ENCODE measurements at places on chromosomes 1 and 21. TPM values are rescaled to one million over a fixed set of nuclear protein-coding genes. Genes with fewer than 3 reads are reported as not detected.

The OR2T35 gene
- not detected for polyA plus RNA-seq

The AMY2A gene
- polyA plus RNA-seq, result not detected

The C1orf141 gene
- polyA plus RNA-seq, result not detected

The NR5A2 gene
- 2.5 TPM for polyA plus RNA-seq

The VANGL2 gene
- polyA plus RNA-seq, result 40.0 TPM

The C8A gene
- polyA plus RNA-seq, result not detected

The NID1 gene
- 190 TPM for polyA plus RNA-seq

The TGFBR3 gene
- polyA plus RNA-seq, result 137 TPM

The TRAF5 gene
- 15.2 TPM for polyA plus RNA-seq

The UMODL1 gene
- 0.20 TPM for polyA plus RNA-seq

The LMX1A gene
- polyA plus RNA-seq, result not detected

The USH2A gene
- polyA plus RNA-seq, result 0.21 TPM

The SEMA6C gene
- 25.6 TPM for polyA plus RNA-seq

The PTCH2 gene
- polyA plus RNA-seq, result 4.5 TPM

The HSD3B1 gene
- not detected for polyA plus RNA-seq

The KCNH1 gene
- polyA plus RNA-seq, result 0.28 TPM

The ERMAP gene
- polyA plus RNA-seq, result 21.5 TPM

The RPL11 gene
- 2,217 TPM for polyA plus RNA-seq

The IFNLR1 gene
- 7.0 TPM for polyA plus RNA-seq

The GBP7 gene
- polyA plus RNA-seq, result 0.17 TPM

The TNN gene
- 2.9 TPM for polyA plus RNA-seq

The FAM151A gene
- polyA plus RNA-seq, result 35.1 TPM

The CLCA2 gene
- 0.03 TPM for polyA plus RNA-seq

The SH2D1B gene
- 0.26 TPM for polyA plus RNA-seq

The VSIG8 gene
- 0.13 TPM for polyA plus RNA-seq

The ANP32E gene
- polyA plus RNA-seq, result 124 TPM

The CRYAA gene
- polyA plus RNA-seq, result 0.08 TPM

The HSPB7 gene
- polyA plus RNA-seq, result 4.4 TPM

The KCNJ9 gene
- not detected for polyA plus RNA-seq

The LIPI gene
- 0.37 TPM for polyA plus RNA-seq

The TEDDM1 gene
- 0.12 TPM for polyA plus RNA-seq

The PAX7 gene
- not detected for polyA plus RNA-seq

The CHI3L1 gene
- 10.4 TPM for polyA plus RNA-seq

The TSACC gene
- polyA plus RNA-seq, result 1.7 TPM

The INKA2 gene
- polyA plus RNA-seq, result 2.5 TPM

The LRRC3 gene
- polyA plus RNA-seq, result 5.0 TPM

The SPATA1 gene
- 3.6 TPM for polyA plus RNA-seq

The KCNA3 gene
- not detected for polyA plus RNA-seq

The FNDC5 gene
- 47.7 TPM for polyA plus RNA-seq

The AJAP1 gene
- 0.96 TPM for polyA plus RNA-seq

The MIGA1 gene
- polyA plus RNA-seq, result 22.3 TPM

The CR1 gene
- polyA plus RNA-seq, result 25.3 TPM

The KIAA1614 gene
- polyA plus RNA-seq, result 11.3 TPM

The SPRR2D gene
- polyA plus RNA-seq, result not detected

The DIO1 gene
- polyA plus RNA-seq, result 4.7 TPM

The S100A2 gene
- 8.5 TPM for polyA plus RNA-seq

The PI4KB gene
- polyA plus RNA-seq, result 62.7 TPM

The PLA2G2C gene
- 0.30 TPM for polyA plus RNA-seq

The MAN1C1 gene
- 18.5 TPM for polyA plus RNA-seq

The SPATA17 gene
- polyA plus RNA-seq, result 17.8 TPM
